ENCODE measurements at places on chromosomes 2 and 18.

DNA sequence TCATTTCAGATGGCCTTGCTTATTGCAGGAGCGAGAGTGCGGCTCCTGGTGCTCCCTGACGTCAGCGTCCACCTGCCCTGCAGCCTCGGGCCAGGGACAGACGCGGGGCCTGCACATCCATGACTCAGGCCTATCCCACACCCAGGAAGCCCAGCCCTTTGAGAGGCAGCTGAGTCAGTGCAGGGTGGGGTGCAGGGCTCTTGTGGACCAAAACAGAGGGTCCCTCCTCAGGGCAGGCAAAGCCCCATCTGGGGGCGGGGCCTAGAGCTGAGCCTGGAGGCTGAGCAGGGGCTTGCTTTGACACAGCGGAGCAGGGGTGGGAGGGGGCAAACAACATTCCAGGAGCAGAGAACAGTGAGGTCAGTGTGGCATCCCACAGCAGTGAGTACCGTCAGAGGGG is 7.7 kb upstream of the ARHGEF4 start:
- DNase-seq = no peak

DNA sequence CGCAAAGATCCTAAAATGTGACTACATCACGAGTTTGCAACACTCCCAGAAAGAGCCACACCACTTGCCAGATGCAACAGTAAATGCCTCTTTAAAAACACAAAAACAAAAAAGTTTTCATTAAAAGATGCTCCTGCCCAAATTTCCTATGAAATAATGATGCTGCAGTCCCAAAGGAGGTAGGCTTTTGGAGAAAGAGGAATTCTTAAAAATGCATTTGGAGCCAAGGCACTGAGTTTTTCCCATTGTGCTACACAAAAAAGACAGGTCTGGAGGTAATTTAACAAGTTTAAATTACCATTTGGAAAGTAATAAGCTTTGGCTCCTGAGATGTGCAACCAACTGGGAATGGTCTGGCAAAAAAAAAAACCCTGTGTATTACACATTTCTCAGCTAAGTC is 145.0 kb downstream of the PID1 start:
- no peak for DNase-seq

DNA sequence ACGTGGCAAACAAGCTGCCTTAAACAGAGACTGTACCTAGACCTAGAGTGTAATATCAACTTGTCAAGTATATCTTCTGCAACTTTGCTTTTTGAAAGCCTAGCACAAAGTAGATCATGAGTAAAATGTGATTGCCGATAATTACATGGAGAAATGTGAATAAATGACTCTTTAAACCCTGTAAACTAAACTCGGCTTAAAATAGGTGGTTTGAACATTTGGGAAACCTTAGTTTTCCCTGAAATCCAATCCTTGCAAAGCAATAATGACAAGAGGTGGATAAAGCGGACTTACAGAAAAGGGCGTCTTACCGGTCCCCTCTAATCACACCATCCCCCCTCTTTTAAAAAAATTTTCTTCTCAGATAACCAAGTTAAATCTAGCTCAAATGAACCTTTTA is 549 bp upstream of the PSMD14 start:
- DNase-seq = no peak

- DNase-seq = no peak
Measured at GRCh38 chr2:61448229-61448628, 22.7 kb downstream of the USP34 start.

- no peak for DNase-seq
Measured at GRCh38 chr2:19937004-19937403, 35.2 kb upstream of the TTC32 start.

DNA sequence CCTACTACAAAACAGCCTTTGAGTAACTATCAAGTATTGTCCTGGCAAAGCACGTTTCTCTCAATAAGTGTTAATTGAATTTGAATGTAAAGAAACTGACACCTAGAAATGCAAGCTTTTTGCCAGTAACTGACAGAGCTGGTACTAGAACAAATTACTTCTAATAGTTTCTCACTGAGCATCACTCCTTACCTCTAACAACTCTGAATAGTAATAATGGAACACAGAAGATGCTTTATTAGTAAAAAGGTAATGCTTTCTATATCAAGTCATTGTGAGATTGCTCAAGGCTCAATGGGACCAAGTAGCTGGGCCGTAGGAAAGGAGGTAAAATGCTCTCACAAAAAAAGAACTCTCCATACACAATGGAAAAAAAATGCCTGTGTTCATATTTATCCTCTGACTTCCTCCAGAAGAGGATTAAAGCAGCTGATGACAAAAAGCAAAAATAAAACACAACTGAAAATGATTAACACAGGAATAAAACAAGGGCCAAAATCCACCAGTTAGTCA is 11.8 kb downstream of the RASGRP3 start:
- no peak for DNase-seq

GRCh38 chr2:201233192-201233811 is 27.0 kb upstream of the CASP8 start:
- DNase-seq = no peak

Data from D341Med (cell line).